Lung (tissue), 17 donors: ENCODE measurements at places on chromosomes 11 and 22.

- DNase-seq, result no peak
Observed at GRCh38 chr11:79006854-79007253, 432.2 kb upstream of the NARS2 start.

GRCh38 chr11:17611049-17611448 is 64.0 kb downstream of the OTOG start:
- no peak for DNase-seq

GRCh38 chr11:70672991-70673653 is 274.8 kb downstream of the CTTN start:
- DNase-seq, result no peak

- no peak for DNase-seq
Observed at GRCh38 chr11:29634744-29635143, 382.1 kb downstream of the KCNA4 start.

DNA sequence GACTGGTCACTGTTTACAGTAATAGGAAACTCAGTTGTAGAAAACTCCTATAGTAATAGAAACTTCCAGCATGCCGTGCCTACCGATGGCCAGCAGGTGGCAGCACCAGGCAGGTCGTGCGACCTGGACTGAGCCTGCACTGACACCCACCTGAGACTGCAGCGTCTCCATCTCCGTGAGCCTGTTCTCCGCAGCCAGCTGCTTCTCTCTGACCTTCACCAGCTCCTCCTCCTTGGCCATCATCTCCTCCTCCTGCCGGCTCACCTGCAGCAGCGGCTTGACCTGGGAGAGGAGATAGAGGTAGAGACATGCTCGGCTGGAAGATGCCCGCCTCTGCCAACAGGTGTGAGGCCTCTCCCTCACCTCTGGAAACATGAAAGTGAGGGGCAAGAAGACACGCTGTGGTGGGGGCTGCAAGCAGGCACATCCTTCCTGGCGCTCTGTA is 48.5 kb downstream of the APOL1 start:
- DNase-seq, result peak; percentile 76

DNA sequence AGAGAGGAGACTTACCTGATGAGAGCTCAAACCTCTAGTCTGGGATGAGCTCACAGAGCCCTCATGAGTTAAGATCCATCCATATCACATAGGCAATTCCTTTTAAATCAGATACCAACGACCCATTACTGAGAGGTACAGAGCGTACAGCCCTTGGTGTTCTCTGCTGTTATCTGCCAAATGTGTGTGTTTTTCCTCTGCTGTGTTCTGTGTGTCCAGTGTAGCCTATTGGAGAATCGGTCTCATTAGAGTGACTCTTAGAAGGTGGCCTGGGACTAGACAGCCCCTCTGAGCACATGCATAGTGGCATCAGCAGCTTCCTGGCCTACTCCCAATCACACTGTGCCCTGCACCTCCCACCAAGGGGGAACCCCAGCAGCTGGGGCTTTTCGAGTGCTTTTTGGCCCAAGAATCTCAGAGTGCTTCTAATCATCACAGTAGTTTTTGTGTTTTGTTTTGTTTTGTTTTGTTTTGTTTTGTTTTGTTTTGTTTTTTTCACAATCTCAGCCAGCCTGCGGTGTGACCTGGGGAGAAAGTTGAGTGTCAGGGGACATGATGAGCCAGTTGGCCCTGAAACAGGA is 25.4 kb downstream of the TP53AIP1 start:
- DNase-seq, result no peak

- DNase-seq, result no peak
Observed at GRCh38 chr11:16791191-16791961, 52.9 kb downstream of the C11orf58 start.

GRCh38 chr22:24402460-24403192 is 24.8 kb upstream of the ADORA2A start:
- DNase-seq, result peak; percentile 77

- no peak for DNase-seq
Observed at GRCh38 chr11:112831969-112832766, 129.1 kb upstream of the NCAM1 start.

DNA sequence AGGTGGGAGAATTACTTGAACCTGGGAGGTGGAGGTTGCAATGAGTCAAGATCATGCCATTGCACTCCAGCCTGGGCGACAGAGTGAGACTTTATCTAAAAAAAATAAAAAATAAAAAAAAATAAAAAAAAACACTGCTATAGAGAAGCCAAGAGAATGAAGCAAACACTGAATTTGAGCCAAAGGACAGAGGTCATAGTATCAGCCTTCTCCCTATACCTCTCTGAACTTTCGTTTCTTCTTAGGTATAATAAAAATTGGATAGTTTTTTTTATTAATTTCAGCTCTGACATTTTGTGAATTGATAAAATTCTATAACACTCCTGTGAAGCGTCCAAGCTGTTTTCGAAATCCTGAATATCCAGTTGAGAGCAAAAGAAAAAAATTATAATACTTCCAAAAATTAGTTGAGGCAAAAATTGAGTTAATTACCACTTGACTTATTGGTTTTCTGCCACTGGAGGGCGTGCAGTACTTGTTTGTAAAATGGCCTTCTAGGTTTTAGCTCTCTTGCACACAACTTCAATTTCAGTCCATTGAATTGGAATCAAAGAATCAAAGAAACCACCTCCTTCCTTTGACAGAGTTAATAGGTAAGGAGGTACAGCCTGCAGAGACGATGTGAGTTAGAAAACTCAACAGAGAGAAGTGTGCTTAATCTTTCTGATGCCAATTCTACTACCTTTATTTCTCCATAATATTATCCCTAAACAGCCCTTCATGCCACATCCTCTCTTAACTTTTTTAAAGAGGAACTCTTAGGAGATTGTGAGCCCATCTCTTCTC is 143.2 kb downstream of the BBOX1 start:
- peak; percentile 87 for DNase-seq

DNA sequence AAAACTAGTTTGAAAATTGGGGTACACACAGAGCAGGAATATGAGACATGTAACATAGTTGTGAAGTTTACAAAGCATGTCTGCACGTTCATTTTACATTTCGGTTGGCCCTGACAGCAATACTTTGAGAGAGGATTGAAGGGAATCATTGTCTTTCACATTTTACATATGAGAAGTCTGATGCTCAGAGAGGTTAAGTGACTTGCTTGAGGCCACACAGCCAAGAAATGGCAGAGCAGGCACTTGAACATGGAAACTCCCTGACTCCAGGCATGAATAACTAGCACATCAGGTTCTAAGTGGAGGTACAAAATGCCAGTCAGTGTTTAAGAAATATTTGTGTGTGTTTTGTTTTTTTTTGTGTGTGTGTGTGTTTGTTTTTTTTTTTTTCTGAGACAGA is 53.6 kb downstream of the APOL3 start:
- no peak for DNase-seq

GRCh38 chr11:17768547-17768946 is 34.0 kb downstream of the KCNC1 start:
- no peak for DNase-seq

DNA sequence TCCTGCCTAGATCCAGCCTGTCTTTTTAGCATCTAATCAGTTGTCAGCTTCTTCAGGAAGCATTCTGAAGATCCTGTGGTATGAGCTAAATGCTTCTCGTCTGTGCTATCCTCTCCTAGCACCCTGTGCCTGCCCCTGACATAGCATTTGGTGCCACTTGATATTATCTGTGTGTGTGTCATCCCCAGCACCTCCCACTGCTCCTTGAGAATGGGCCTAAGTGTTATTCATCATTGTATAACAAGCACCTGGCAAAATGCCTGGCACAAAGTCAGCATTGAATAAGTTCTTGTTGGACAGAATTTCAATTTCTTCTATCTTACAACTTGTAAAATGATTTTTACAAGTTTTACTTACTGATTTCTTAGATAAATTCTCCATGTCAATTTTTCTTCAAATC is 28.1 kb upstream of the OLFML1 start:
- no peak for DNase-seq

DNA sequence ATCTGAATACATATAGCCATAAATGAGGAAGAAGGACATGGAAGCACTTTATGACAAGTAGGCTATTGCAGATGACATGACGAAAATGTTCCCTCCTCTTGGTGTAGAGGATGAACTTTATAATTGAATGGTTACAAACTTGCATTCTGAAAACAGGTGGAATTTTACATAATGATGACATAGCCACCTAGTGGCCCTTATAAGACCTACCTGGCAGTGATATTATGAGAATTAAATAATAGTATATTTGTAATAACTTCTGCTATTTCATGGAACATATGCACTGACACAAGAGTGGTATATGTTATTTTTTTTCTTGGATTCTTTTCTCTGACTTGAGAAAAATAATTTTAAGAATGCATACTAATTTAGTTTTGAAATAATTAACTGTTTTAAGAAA is 22.9 kb downstream of the TRIM22 start:
- DNase-seq, result no peak

DNA sequence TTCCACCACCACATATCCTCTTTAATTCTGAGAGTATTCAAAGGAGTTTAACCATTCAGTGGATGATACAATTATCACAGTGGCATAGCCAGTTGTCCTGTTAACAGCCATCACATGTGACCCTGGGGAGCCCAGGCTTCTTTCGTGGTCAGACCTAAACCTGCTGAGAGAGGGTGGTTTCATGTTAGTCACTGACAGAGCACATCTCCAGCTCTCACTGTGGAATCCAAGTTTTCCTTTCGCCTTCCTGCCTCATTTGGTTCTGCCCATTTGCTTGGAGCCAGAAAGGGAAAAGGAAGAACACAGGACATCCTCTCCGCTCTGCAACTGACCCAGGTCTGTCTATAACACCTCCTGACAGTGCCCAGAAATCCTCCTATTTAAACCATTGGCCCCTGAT is 60.4 kb downstream of the MCHR1 start:
- DNase-seq, result no peak

DNA sequence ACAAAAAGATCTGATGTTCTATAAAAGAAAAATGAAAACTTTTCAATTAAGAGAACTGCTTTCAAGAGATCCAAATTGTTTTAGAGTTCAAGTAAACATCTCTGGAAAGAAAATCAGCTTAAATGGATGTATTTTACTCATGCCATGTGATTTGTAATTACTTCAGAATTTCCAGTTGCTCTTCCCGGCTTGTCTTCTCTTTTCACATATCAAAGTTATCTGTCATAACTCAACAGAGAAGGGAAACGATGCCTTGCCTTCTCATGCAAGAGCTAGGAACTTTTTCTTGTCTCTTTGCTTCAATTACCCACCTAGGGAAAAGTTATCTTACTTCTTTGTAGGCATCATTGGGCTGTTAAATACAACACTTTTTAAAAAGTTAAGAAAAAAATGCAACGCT is 255.2 kb upstream of the POU2AF2 start:
- DNase-seq, result no peak

DNA sequence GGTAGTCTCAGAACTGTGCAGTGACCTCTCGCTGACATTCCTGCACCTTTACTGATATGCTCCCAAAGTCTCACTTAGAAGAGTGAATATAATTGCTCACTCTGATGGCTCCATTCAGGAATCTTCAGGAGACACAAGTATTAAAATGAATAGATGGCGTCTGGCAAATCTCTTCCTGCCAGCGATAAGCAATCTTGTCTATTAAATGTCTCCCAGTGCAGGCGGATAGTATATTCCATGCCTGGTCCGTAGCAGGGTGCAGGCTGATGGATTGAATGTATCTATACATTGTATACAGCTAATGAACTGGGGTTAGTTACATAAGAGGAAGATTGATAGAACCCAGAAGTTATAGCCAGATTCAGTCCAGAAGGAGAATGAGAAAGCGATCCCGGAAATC is 575.3 kb downstream of the NTM start:
- DNase-seq, result no peak

DNA sequence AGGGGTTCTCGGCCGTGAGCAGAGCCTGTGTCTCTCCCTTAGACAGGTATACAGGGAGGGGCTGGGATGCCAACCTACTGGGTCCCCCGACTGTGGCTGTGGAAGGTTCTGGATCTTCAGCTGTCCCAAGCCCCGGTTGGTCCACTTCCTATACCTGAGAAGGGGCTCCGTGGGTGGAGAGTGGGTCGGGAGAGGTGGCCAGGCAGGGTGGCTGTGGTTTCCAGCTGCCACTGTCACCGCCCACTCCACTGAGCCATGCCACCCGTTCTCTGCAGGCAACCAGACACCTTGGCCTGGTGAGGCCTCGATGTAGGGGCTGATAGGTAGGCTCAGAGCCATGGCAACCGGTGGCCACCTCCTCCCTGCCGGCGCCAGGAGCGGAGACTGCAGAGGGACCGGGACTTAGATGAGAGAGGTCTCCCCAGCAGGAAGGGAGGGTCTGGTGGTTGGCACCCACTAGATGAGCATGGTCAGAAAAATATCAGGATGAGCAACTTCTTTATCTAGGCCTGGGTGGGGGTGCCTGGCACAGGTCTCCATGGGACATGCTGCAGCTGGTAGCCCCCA is 53.8 kb downstream of the TRIOBP start:
- DNase-seq, result no peak

DNA sequence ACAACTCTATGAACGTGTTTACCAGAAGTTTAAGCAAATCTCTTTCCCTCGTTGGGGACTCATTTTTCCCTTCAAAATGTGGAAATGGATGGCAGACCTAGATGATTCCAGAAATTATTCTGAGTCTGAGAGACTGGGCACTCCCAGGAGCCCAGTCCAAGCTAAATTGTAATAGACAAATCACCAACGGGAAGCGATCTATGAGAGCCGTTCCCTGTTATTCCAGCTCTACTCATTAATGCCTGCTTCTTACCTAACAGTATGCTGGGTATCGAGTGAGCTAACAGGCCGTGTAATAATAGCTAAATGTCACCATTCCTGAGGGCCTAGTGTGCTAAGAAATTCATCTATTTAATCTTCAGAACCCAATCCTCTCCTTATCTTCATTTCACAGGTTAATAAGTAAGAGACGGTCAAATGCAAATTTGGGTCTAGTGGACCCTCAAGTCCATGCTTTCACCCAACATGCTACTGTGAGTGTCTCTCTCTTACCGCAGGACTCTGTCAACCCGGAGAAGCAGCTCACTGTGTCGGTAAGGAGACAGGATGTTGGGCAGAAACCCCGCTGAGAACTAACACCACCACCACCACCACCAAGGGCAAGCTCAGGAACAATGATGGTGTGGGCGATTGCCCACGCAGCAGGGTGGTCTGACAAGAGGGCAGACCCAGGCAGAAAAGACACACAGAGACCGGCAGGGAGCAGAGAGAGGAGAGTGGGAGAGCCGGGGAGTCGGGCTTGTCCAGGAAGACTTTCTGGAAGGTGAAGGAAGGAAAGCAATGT is 57.1 kb upstream of the TIMP3 start:
- no peak for DNase-seq

DNA sequence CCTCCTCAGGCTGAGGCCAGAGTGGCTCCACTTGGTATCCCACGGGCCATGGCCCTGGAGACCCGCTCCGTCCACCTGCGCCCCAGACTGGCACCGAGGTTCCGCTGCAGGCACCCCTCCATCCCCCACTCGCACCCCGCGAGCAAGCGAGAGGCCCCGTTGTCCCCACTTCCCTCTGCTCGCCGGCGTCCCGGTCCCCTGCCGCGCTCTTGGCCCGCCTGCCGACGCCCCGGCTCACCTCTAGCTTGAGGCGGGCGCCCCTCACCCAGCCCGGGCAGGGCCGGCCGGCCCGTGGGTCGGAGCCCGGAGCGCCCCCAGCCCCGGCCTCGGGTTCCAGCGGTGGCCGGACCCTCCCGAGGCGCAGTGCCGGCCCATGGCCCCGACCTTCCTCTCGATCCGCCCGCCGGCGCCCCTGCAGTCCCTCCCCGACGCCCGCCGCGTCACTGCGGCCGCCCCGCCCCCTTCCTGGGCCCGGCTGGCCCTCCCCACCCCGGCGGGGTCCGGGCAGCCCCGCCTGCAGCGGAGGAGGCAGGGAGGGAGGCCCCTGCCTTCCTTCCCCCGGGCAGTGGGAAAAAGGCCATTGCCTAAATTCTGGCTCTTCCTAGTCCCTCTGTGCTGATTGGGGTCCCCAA is at the start of gene PITPNM1:
Gene PITPNM1, minus strand, starts transcription at position 414 of the 632 bp plus-strand sequence. CDS start 1,183 bp downstream, outside the sequence.
- DNase-seq, result peak; percentile 79
